ENCODE measurements at places on chromosomes 6 and 20.

DNA sequence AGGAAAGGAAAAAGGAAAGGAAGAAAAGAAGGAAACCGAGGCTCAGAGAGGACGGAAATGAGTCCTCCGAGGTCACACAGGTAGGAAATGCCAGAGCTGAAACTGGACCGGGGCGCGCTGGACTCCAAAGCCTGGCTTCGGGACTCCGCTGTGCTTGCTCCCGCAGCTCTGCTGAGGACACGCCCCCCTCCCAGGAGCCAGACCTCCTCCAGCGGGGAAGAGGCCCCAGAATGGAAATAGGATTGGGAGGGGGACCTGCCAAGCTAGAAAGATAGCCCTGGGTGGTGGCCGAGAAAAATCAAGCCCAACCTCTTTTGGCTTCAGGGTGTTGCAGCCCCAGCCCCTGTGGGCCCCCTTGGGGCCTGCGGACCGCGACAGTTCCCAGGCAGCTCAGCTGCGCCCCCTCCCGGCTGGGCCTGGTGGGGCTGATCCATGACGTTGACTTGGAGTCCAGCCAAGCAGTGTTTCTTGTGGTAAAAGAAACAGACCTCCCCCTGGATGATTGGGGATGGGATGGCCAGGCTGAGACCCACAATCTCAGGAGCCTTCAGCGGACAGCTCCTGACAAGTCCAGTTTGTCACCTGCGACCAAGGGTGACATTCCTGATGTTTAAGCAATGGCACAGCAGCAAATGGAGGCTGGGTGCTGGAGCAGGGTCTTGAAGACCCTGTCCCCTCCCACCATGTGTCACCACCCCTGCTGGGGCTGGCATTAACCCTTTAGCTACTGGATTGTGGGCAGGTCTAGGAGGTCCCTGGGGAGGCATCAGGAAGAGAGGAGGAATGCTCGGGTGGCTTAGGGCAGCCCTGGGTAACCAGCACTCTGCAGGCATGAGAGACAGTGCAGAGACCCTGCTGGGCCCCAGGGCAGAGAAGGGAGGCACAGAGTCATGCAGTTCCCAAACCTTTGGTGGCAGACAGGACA is 55.4 kb downstream of the RIPOR3 start:
- DNase-seq = peak; percentile 21

- DNase-seq = no peak
Measured at GRCh38 chr20:24388828-24389380, 80.5 kb upstream of the SYNDIG1 start.

GRCh38 chr6:166236596-166236995 is 68.9 kb upstream of the TBXT start:
- peak; percentile 61 for DNase-seq

GRCh38 chr6:63574554-63574900 is 2.2 kb downstream of the LOC128125822 start:
- no peak for DNase-seq

GRCh38 chr6:117870486-117871242 is 36.4 kb upstream of the SLC35F1 start:
- DNase-seq = no peak

DNA sequence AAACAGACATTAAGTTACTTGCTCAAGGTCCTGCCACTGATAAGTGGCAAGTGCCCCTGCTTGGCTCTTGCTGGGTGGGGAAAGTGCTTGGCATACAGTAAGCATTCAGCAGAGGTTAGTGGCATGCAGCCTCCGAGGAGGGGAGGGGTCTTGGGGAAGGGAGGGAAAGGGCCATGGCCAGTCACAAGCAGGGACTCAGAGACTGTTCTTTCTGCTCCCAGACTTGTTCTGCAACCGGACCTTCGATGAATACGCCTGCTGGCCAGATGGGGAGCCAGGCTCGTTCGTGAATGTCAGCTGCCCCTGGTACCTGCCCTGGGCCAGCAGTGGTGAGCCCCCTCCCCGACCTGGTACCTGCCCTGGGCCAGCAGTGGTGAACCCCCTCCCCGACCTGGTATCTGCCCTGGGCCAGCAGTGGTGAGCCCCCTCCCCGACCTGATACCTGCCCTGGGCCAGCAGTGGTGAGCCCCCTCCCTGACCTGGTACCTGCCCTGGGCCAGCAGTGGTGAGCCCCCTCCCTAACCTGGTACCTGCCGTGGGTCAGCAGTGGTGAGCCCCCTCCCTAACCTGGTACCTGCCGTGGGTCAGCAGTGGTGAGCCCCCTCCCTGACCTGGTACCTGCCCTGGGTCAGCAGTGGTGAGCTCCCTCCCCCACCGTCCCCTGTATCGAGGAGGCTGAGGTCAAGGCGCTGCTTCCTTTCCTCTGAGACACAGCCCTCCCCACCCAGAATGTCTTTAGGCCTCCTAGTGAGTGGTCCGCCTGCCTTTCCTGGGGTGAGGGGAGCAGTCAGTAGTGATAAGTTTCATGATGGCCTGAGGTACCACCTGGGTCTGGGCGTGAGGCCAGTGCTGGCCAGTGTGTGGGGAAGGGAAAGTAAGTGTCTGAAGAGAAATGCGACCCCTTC is 8.9 kb downstream of the GLP1R start:
- DNase-seq = no peak
